A549 treated with DMSO at 1 μM for 4 hours (cell line): ENCODE measurements at places on chromosomes 12 and 14. TPM values are rescaled to one million over a fixed set of nuclear protein-coding genes. Genes with fewer than 3 reads are reported as not detected.

The INHBC gene
- total RNA-seq: not detected in 5 replicates

The GAPDH gene
- 7,428 to 9,230 TPM (median 8,815 TPM) in 5 replicates for total RNA-seq

The PLEKHD1 gene
- total RNA-seq: 0.02 to 0.07 TPM (median 0.04 TPM) in 4 of 5 replicates, not detected in the other

The PLBD1 gene
- 4.0 to 6.3 TPM (median 4.7 TPM) in 5 replicates for total RNA-seq

The BMP4 gene
- total RNA-seq: 2.3 to 3.0 TPM (median 2.7 TPM) in 5 replicates

The PTPRO gene
- total RNA-seq: 0.05 to 0.08 TPM in 2 of 5 replicates, not detected in the others

The ABHD12B gene
- total RNA-seq: not detected in 5 replicates

The TEX52 gene
- not detected in 5 replicates for total RNA-seq

The CCDC175 gene
- not detected in 5 replicates for total RNA-seq
